ENCODE measurements at places on chromosomes 2 and 18.
A peak's percentile ranks its signal among the peaks of the same experiment; 100 is the strongest.

DNA sequence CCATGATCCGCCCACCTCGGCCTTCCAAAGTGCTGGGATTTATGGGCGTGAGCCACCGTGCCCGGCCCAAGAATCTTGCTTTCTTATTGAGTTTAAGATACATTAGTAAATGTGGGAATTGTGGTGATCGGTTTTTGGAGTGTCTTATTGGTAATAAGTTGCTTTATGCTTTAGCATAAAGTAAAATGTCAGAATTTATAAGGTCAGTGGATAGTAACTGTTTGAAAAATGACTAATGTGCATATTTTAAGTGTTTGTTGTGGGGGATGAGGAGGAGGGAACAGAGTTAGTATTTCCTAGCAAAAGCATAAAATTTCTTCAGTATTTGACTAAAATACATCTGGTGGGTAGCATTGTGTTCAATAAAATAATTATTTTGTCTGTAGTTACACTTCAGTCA lies 77.4 kb downstream of the SLC39A10 start:
- DNase-seq: no peak

- DNase-seq: no peak
Observed at GRCh38 chr2:24125956-24126355, 2.7 kb downstream of the FAM228B start.

- DNase-seq: peak; percentile 25
Observed at GRCh38 chr2:61193670-61194561, 31.9 kb downstream of the C2orf74 start.

DNA sequence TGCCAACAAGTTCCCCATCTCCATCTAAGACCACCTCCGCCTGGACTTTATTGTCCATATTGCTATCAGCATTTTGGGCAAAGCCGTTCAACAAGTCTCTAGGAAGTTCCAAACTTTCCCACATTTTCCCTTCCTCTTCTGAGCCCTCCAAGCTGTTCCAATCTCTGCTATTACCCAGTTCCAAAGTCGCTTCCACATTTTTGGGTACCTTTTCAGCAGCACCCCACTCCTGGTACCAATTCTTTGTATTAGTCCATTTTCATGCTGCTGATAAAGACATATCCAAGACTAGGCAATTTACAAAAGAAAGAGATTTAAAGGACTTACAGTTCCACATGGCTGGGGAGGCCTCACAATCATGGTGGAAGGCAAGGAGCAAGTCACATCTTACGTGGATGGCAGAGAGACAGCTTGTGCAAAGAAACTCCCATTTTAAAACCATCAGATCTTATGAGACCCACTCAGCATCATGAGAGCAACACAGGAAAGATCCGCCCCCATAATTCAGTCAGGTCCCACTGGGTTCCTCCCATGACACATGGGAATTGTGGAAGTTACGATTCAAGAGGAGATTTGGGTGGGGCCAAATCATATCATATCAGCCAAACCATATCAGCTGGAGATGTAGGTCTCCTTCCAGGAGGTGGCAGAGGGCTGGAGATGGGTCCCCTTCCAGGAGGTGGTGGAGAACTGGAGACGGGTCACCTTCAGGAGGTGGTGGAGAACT lies 19.8 kb upstream of the TXNDC2 start:
- DNase-seq: no peak

DNA sequence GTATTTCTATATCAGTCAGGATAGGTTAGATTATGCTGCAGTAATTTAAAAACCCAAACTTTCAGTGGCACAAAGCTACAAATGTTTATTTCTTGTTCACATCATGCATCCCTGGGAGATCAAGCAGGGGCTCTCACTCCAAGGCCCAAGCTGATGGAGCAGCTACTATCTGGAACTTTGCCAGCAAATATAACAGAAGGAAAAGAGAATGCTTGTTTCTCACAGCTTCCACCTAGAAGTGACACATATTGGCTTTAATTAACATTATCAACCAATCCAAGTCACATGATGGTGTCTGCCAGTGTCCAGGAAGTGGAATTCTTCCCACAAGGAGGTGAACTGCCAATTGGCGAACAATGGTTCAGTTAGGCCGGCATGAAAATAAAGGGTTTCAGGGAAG lies 306.9 kb downstream of the BCL11A start:
- DNase-seq: no peak

GRCh38 chr18:67710639-67711038 lies 194.1 kb upstream of the DSEL start:
- DNase-seq: peak; percentile 8

GRCh38 chr2:199984755-199985154 lies 29.4 kb downstream of the MAIP1 start:
- DNase-seq: no peak

All from Kasumi-1 (cell line).